Gastrocnemius medialis (tissue), 4 donors: ENCODE measurements at places on chromosomes 11 and 22. TPM values are rescaled to one million over a fixed set of nuclear protein-coding genes. Genes with fewer than 3 reads are reported as not detected.
A peak's percentile ranks its signal among the peaks of the same experiment; 100 is the strongest.

SAA4 gene
- not detected for total RNA-seq

DNA sequence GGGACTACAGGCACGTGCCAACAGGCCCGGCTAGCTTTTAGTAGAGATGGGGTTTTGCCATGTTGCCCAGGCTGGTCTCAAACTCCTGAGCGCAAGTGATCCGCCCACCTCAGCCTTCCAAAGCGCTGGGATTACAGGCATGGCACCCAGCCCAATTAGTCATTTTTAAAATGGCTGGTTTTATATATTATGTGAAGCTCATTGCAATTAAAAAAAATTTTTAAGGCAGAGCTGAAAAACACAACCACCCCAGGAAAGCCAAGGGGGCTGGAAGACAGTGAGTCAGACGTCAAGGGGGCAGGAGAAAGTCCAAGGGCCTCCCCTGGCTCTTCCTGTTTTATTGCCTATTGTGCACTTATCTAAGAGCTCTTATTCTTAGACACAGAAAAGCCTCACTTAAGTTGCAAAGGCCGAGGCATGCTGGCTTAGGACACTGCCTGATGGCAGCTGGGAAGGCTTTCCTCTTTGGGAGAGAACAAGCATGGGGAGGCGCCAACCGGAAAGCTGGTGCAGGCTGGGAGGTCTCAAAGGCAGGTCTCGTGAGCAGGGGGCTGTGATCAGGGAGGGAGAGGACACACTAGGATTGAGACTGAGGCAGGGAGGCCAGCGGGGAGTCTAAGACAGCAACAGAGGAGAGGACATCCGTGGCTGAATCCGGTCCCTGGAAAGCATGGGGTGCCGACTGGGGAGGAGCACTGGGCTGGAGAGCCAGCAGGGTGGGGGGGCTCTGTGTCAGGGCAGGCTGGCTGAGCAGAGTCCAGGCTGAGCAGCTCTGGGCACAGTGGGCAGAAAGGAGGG is 11.1 kb upstream of the OSM start:
- DNase-seq: no peak
- H3K27me3 ChIP-seq: no peaks in the 10 kb centered on the region
- H3K36me3 ChIP-seq: no peaks in the 10 kb centered on the region
- H3K4me3 ChIP-seq: no peak overlapping the region
- H3K4me1 ChIP-seq: no peaks in the 10 kb centered on the region

FAM111B gene
- total RNA-seq: not detected

DNA sequence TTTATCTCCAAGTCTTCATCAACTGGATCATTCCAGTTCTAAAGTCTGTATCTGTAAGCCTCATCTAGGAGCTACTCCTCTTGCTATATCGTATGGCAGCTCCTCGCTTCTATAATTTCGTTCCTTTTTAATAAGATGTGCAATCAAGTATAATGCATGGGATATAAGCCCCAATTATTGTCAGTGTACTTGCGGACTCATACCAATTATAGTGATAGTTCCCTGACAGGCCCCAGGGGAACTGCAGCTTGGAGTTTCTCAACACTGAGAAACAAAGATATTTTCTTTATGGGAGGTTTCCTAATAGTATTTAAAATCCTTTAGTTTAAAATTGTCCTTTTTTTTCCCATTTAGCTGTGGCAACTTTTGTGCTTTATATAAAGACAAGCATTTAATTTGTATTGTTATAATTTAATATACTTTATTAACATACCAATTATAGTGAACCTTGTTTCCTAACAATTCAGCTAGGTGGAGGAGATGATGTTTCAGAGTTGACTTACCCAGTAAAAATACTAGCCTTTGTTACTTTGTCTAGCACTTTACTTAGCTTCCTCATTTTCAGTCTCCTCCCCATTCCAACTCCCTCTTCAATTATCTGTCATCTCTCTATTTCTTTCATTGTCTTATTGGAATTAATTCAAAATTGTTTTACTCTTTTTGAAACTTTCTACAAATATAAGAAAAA is 25.3 kb upstream of the DDX17 start:
- H3K4me1 ChIP-seq: no peaks in the 10 kb centered on the region
- no peak overlapping the region for H3K4me3 ChIP-seq
- no peak overlapping the region for H3K27ac ChIP-seq
- no peak for DNase-seq
- no peaks in the 10 kb centered on the region for H3K27me3 ChIP-seq

OR2AG1 gene
- not detected for total RNA-seq

DNA sequence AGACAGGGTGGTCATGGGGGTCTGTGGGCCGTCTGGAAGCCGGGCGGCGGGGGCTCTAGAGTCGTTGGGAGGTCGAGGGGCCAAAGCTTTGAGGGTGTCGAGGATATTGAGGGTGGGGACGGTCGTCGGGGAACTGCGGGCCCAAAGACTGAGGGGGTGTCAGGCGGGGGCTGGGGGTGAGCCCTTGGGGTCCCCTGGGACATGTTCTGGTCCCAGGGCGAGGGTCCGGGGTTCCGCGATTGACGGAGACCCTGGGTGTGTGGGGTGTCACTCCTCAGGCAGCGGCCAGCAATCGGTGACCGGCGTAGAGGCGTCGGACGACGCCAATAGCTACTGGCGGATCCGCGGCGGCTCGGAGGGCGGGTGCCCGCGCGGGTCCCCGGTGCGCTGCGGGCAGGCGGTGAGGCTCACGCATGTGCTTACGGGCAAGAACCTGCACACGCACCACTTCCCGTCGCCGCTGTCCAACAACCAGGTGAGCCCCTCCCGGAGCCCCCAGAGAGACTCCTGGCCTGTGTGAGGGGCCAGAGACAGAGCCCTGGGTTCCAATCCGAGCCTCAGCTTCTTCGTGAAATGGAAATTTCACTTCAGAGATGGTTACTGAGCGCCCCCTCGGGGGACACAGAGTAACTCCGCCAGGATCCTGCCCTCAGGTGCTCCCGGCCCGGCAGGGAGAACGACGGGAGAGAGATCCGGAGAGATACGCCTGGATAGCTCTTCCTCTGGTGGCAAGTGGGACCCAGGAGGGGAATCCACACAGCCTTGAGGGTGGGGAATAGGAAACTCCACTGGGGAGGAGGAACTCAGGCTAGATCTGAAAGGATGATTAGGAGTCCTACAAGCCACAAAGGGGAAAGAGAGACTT is 714 bp downstream of the SDF2L1 start:
- no peak for DNase-seq
- H3K4me1 ChIP-seq: no peaks in the 10 kb centered on the region
- no peaks in the 10 kb centered on the region for H3K27me3 ChIP-seq
- no peaks in the 10 kb centered on the region for H3K36me3 ChIP-seq

- H3K4me1 ChIP-seq: peaks cover 12% of the 10 kb centered on the region
- H3K27ac ChIP-seq: no peak overlapping the region
- no peak overlapping the region for H3K4me3 ChIP-seq
These were observed 231.0 kb downstream of the DDX10 start for GRCh38 chr11:108895579-108896480.

HTR3B gene
- not detected for total RNA-seq

BTG4 gene
- total RNA-seq: not detected

PANX2 gene
- 0.83 TPM for total RNA-seq

- no peaks in the 10 kb centered on the region for H3K27me3 ChIP-seq
- no peak for DNase-seq
- H3K4me1 ChIP-seq: peaks cover 44% of the 10 kb centered on the region
- H3K36me3 ChIP-seq: no peaks in the 10 kb centered on the region
These were observed 67.4 kb downstream of the ZNRF3 start for GRCh38 chr22:28950617-28951411.

RNF214 gene
- 17.1 TPM for total RNA-seq

ETS1 gene
- 24.9 TPM for total RNA-seq

GRCh38 chr11:73291781-73292524 is 16.1 kb upstream of the ARHGEF17 start:
- no peaks in the 10 kb centered on the region for H3K36me3 ChIP-seq
- H3K4me3 ChIP-seq: no peak overlapping the region
- no peak overlapping the region for H3K27ac ChIP-seq
- H3K4me1 ChIP-seq: peaks cover 3% of the 10 kb centered on the region

DNA sequence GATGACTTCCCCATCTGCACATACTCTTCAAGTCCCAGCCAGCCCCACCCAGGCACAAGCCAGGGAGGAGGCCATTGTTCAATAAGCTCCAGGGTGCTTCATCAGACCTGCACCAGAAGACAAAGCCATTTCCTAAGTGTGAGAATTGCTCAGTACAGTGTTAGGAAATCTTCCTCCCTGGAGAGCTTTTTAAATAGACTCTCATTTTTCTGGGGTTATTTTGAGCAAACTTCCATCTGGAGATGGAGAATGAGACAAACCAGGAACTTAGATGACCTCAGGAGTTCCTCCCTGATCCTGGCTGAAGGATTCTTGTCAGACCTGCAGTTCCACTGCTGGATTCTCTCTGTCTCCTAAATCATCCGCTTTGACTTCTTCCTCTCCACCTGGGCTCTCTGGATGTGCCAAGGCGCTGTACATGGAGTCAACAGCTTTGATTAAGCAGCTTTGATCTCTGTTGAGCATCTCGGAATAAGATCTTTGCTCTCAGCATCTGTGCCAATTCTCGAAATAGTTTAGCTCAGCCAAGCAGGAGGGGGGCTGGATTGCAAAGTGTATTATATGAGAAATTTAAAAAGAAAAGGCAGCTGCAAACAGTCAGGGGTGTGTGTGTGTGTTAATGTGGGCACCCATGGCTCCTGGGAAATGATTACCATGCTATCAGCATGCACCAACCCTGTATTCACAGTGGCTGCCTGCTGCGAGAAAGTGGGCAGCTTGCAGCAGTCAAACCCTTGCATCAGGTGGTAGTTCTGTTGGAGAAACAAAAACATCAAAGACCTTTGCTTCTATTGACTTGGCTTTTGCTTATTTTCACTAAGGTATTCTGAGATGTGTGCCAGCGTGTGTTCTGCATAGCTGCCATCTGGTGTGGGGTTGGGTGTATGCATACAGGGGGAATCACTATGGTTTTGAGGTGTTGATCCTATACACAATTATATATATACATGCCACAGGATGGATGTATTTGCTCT is 70.2 kb upstream of the NAV2 start:
- H3K4me1 ChIP-seq: no peaks in the 10 kb centered on the region
- H3K4me3 ChIP-seq: no peak overlapping the region
- H3K27me3 ChIP-seq: no peaks in the 10 kb centered on the region
- no peak overlapping the region for H3K27ac ChIP-seq

GRCh38 chr11:23097891-23098290 is 237.6 kb upstream of the CCDC179 start:
- no peaks in the 10 kb centered on the region for H3K4me1 ChIP-seq
- H3K4me3 ChIP-seq: no peak overlapping the region
- no peaks in the 10 kb centered on the region for H3K27me3 ChIP-seq
- no peak for DNase-seq
- H3K27ac ChIP-seq: no peak overlapping the region
- H3K36me3 ChIP-seq: no peaks in the 10 kb centered on the region

GRCh38 chr11:13336246-13336878 is 58.8 kb downstream of the BMAL1 start:
- peak overlapping the region; percentile 58 for H3K27ac ChIP-seq
- DNase-seq: peak; percentile 88
- no peaks in the 10 kb centered on the region for H3K27me3 ChIP-seq

OR8D2 gene
- total RNA-seq: not detected

KCNJ1 gene
- not detected for total RNA-seq

DNA sequence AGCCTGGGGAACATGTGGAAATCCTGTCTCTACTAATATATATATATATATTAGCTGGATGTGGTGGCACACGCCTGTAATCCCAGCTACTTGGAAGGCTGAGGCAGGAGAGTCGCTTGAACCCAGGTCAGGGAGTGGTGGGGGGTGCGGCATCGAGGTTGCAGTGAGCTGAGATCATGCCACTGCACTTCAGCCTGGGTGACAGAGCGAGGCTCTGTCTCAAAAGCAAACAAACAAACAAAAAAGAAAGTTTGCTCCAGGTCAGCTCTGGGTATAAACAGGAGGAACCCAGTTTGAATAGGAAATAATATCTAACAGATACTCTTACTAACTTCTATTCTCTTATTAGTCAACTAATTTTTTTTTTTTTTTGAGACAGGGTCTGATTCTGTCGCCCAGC is 34.3 kb upstream of the CECR2 start:
- DNase-seq: no peak
- no peak overlapping the region for H3K27ac ChIP-seq
- no peaks in the 10 kb centered on the region for H3K27me3 ChIP-seq
- H3K36me3 ChIP-seq: no peaks in the 10 kb centered on the region

DNA sequence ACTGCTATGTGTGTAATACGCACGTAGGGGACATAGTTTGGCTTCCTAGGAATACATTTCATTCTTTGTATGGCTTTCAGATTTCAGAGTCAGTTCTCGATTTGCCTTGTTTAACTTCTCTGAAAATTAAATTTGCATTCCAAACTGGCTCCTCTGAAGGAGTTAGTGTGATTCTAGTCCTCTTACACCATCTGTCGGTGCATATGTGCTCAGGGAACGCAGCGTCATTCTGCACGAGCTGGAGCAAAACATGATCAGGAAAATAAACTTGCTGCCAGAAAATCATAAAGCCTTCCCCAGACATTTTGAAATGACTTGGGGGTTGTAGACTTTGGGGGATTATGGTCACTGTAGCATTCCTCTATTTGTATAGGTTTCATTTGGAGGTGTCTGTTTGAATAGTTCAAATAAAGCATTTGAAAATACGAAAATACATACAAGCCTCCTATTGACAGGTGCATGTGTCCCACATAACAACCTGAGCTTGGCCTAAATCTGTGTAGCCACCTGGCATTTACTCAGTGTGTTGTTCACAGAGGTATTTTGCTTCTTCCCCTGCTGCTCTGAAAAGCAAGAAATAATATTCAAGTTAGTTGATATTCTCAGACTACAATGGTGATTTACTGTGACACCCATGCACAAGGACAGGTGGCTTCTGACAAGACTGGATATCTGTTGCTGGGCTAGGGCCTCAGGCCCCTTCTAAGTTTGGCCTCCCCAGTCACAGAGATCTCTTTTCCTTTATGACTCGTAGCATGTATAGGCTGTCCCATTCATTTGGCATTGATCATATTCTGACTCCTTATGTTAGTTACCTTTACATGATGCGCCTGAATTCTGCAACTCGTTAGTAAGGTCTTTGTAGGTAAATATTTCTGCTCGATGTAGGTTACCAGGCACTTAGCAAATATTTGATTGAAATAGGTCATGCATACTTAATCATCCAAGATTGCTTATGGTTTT is 81.6 kb upstream of the SORL1-AS1 start:
- H3K4me1 ChIP-seq: no peaks in the 10 kb centered on the region
- no peak overlapping the region for H3K27ac ChIP-seq
- no peaks in the 10 kb centered on the region for H3K27me3 ChIP-seq
- DNase-seq: no peak
- no peaks in the 10 kb centered on the region for H3K36me3 ChIP-seq

DNA sequence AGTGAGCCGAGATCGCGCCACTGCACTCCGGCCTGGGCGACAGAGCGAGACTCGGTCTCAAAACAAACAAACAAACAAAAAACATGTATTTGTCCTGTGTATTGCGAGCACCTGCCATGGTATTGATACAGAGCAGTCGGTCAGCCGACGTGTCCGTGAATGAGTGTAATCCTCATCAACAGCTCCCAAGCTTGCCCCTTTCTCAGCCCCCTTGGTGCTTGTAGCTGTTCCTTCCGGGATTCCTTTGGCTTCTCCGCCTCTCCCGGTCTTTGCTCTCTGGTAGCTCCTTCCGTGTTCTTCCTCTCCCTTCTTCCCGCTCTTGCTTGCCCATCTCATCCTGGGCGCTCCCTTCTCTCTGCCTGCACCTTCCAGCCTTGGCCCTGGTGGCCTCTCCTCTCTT is 10.9 kb downstream of the ZNF74 start:
- DNase-seq: no peak
- no peak overlapping the region for H3K4me3 ChIP-seq
- H3K27me3 ChIP-seq: no peaks in the 10 kb centered on the region
- H3K36me3 ChIP-seq: no peaks in the 10 kb centered on the region
- no peaks in the 10 kb centered on the region for H3K4me1 ChIP-seq
